GM12891 (cell line): ENCODE measurements at places on chromosomes 13 and 19.
A peak's percentile ranks its signal among the peaks of the same experiment; 100 is the strongest.

GRCh38 chr19:28393574-28394336, 819.2 kb downstream of the UQCRFS1 start:
- no peak for DNase-seq

DNA sequence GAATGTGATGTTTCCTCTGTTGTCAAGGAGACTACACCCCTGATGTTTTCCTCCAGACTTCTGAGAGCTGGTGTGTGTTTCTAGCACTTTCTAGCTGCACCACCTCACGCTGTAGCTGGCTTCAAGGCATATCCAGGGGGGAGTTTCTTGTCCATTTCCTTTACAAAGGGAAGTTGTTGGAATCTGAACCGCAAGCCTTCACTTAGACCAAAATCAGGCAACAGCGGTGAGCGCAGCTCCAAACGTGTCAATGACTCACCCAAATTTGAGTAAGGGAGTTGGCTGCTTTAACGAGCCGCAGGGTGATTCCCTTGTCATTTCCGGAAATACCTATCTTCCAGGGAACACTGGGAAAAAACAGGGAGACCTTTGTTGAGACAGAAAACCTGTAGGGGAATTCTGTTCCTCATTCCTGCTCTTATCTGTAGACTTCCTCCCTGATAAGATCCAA, 2.5 kb downstream of the LDLR start:
- no peak for DNase-seq

- DNase-seq: no peak
Measured at GRCh38 chr13:114119196-114119595, 13.2 kb downstream of the RASA3 start.

DNA sequence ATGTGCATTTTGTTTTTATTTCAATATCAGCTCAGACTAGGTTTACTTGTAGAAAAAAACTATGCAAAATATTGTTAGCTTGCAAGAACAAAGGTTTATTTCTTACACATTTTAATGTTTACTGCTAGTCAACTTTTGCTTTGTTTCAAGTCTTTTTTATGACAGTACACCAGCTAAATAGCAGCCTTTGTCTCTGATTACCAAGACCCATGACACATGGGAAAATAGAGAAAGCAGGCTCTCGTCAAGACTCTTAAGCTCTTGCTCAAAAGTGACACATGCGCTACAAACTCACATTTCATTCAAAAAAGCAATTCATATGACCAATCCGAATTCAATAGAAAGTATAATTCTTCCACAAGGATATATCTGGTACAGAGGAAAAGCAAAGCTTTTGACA, 642.3 kb upstream of the SLITRK1 start:
- no peak for DNase-seq

- no peak for DNase-seq
Measured at GRCh38 chr19:52527956-52528351, 486 bp downstream of the ZNF808 start.

- DNase-seq: no peak
Measured at GRCh38 chr13:66275416-66275815, 954.7 kb downstream of the PCDH9 start.

DNA sequence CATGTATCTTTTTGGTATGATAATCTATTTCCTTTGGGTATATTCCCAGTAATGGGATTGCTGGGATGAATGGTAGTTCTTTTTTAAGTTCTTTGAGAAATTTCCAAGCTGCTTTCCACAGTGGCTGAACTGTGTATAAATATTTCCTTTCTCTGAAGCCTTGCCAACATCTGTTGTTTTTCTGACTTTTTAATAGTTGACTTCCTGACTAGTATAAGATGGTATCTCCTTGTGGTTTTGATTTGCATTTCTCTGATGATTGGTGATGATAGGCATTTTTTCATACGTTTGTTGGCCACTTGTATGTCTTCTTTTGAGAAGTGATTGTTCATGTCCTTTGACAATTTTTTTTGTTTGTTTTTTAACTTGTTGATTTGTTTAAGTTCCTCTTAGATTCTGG, 61.6 kb upstream of the PCDH17 start:
- no peak for DNase-seq

- DNase-seq: peak; percentile 52
Measured at GRCh38 chr13:52850396-52851136, 2.1 kb upstream of the PCDH8 start.

- no peak for DNase-seq
Measured at GRCh38 chr13:30499338-30499737, 33.6 kb upstream of the HMGB1 start.

GRCh38 chr19:54573330-54573872, at the start of gene LILRA2:
TSS of gene LILRA2 (plus strand) at chr19:54573790. CDS start at chr19:54573879, 89 bp downstream.
- peak; percentile 53 for DNase-seq

DNA sequence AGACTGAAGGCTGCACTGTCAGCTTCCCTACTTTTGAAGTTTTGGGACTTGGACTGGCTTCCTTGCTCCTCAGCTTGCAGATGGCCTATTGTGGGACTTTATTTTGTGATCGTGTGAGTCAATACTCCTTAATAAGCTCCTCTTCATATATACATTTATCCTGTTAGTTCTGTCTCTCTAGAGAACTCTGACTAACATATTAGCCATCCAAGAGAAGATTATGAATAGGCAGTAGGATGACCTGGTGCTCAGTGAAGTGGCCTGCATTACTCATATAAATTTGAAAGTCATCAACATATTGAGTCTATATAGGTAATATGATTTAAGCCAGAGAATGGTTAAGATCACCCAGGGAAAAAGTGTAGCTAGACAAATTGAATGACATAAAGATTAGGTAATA, 136.3 kb upstream of the UFM1 start:
- no peak for DNase-seq

- no peak for DNase-seq
Measured at GRCh38 chr19:13215572-13216380, 65.6 kb downstream of the IER2 start.

DNA sequence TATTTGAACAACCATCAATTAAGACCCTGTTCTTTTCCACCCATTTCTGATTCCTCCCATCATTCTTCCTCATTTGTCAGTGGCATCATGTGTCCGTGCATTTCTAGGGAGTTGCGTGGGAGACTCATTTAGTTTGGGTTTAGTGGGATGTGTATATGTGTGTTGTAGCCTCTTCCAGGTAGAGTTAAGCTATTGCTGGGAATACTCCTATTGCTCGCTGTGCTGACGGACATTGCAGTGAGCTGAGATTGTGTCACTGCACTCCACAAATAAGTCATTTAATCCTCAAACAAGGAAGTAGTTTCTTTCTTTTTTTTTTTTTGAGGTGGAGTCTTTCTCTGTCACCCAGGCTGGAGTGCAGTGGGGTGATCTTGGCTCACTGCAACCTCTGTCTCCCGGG, 42.2 kb upstream of the RCBTB2 start:
- no peak for DNase-seq

DNA sequence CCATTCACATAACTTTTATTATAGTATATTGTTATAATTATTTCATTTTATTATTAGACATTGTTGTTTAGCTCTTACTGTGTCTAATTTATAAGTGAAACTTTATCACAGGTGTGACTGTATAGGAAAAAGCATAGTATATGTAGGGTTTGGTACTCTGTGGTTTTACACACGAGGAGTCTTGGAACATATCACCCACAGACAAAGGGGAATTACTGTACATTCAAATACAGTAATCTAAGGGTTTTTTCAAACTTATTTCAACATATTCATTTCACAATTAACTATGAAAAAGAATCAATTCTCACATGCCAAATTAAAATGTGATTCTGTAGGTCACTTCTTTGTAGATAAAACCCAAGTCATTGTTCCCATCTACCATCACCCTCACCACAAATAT, 46.0 kb downstream of the RBM26 start:
- DNase-seq: no peak

GRCh38 chr13:95956589-95957148, 96.5 kb downstream of the UGGT2 start:
- DNase-seq: no peak

DNA sequence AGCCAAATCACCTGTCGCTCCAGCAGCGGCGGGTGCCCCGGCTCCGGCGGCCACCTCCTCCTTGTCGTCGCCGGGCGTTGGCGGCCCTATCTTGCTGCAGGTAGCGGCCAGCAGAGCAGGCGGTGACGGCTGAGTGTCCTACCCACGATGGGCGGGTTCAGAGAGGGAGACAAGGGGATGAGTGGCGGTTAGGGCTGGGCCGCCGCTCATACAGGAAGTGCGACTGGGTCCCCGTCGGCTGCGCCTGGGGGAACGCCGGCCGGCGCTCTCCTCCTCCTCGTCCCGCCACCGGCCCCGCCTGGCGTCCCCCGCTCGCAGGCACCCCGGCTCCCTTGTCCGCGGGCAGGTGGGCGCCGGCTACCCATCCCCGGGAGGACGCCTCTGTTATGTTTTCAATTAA, 1692.0 kb downstream of the SLITRK5 start:
- DNase-seq: no peak

GRCh38 chr19:55119053-55119452, 1.6 kb upstream of the PPP1R12C start:
- DNase-seq: no peak

GRCh38 chr13:99522298-99522697, 21.0 kb downstream of the TM9SF2 start:
- DNase-seq: no peak

GRCh38 chr13:98970330-98970729, 7.5 kb downstream of the DOCK9 start:
- no peak for DNase-seq

GRCh38 chr13:114236227-114236626, 1.5 kb downstream of the CDC16 start:
- DNase-seq: no peak

DNA sequence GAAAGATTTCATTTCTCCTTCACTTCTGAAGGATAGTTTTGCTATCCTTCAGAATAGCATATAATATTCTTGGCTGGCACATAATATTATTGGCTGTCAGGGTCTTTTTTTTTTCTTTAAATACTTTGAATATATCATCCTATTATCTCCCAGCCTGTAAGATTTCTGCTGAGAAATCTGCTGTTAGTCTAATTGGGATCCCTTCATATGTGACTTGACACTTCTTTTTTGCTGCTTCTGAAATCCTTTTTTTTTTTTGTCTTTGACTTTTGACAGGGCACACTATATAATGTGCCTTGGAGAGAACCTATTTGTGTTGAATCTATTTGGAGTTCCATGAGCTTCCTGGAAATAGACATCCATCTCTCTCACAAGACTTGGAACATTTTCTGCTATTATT, 136.9 kb upstream of the UBL3 start:
- no peak for DNase-seq

DNA sequence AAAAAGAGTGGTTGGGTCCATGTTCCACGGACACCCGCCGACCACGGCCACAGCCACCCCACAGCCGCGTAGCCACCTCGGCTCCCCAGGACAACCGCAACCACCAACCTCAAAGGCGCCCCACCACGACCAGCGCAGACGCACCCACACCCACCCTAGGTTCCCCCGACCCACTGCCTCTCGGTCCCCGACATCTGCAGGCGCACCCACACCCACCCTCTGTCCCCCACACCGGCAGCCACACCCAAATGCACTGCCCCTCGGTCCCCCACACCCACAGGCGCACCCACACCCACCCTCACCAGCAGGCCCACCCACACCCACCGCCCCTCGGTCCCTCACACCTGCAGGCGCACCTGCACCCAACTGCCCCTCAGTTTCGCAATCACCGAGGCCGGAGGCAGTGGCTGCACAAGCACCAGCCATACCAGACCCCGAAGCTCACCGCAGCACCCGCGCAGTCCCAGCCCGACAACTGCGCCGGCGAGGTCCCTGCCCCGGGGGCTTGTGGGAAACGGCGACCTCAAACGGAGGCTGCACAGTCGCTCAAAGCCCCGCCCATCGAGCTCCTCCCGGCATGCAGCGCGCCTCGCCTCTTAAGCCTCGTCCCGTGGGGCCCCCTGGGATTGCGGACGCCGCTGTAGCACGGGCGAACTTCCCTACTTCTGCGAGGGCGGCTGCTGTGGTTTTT, 18.3 kb downstream of the ZNF77 start:
- no peak for DNase-seq

DNA sequence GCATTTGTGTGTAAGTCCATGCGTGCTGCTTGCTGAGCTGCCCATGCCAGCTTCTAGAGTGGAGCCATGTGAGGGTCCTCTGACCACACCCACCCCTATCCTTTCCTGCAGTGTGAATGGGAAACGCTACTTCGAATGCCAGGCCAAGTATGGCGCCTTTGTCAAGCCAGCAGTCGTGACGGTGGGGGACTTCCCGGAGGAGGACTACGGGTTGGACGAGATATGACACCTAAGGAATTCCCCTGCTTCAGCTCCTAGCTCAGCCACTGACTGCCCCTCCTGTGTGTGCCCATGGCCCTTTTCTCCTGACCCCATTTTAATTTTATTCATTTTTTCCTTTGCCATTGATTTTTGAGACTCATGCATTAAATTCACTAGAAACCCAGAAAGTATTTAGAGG, 10.3 kb downstream of the TBCB start:
- no peak for DNase-seq

DNA sequence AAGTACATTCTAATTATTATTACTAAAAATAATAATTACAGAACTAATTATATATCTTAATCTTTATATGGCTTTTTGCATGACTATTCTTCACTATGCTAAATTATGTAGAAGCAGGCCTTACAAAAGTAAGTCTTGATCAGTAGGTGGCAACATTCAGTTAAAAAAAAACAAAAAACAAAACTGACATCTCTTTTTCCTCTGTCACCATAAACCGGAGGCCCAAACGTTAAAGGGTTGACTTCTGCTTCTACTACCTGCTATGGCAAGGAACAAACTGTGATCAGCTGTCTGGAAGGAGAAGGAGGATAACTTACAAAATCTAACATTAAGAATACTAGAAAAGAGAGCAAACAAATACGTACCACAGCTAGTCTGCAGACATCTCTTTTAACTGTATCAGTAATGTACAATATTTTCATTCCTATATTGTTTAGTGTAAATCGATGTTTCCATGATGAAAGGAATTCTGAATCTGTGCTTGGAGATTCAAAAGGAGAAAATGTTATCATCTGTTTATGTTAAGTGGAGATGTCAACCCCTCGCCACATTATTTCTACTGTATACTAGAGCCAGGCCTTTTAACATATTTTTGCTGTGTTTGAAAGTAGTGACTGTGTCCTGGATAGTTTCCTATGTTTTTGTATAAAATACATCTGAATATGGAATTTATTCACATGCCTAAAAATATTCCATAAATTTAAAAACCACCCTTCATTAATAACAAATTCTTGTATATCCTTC, 1525.4 kb downstream of the SLITRK1 start:
- DNase-seq: no peak
